ENCODE measurements at places on chromosomes 3 and 15. TPM values are rescaled to one million over a fixed set of nuclear protein-coding genes. Genes with fewer than 3 reads are reported as not detected.

- H3K4me1 ChIP-seq, result peaks cover 4% of the 10 kb centered on the region
- DNase-seq, result no peak
- H3K36me3 ChIP-seq, result peaks cover 9% of the 10 kb centered on the region
- H3K27me3 ChIP-seq, result no peaks in the 10 kb centered on the region
- no peak overlapping the region for H3K4me3 ChIP-seq
Observed at GRCh38 chr15:39588531-39589192, 7.8 kb downstream of the THBS1 start.

DNA sequence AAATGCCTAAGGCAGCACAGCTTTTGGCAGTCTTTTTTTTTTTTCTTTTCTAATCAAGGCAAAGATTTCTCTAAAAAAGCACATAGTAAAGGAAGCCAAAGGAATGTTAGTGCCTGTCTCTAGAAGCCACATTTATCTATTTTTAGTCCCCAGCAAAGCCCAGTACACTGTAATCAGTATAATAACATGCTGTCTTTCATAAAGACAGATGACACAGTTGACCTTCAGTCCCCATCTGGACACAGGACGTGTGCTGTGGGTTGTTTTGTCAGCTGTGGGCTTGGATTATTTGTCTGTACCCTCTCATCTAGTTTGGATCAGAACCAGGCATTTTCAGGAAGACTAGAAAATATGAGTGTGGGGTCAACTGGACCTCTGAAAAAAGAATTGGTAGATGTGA, 110.4 kb upstream of the CTNNB1 start:
- no peaks in the 10 kb centered on the region for H3K36me3 ChIP-seq
- H3K27me3 ChIP-seq, result no peaks in the 10 kb centered on the region
- no peak overlapping the region for H3K27ac ChIP-seq
- H3K4me3 ChIP-seq, result no peak overlapping the region

DNA sequence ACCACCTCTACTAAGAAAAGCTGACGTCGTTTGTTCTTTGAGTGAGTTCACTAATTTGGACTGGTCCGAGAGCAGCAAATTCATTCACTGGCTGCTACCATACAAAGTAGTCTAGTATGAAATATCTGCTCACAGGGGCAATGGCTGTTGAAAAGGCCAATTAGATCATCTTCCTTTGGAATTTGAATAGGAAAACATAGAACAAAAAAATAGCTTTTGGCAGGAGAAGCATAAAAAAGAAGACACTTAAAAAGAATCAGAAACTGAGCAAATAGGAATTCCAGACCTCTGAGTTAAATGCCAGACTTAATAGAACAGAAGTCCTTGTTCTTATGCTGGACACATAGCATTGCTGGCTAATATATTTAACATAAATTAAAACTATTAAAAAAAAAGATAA, 159.3 kb downstream of the IL1RAP start:
- no peaks in the 10 kb centered on the region for H3K27me3 ChIP-seq
- H3K4me1 ChIP-seq, result no peaks in the 10 kb centered on the region
- no peak overlapping the region for H3K27ac ChIP-seq
- no peak for DNase-seq
- H3K36me3 ChIP-seq, result no peaks in the 10 kb centered on the region

DNA sequence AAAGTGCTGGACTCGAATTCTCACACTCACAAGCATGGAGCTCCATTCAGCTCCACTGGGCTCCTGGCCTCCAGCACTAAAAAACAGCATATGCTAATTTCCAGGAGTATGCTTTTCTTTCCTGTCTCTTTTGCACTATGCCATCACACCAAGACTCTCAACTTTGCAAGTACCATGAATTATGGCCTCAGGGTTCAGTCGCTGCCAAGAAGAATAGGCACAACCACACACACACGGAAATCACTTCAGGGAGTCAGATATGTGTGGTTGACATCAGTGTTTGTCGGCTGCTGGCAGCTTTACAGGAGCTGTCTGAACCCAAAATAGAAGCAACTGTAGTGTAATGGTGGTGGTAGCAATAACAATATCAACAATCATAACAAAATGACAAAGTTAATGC, 305.0 kb upstream of the SLCO3A1 start:
- peaks cover 3% of the 10 kb centered on the region for H3K4me1 ChIP-seq
- DNase-seq, result no peak
- H3K4me3 ChIP-seq, result no peak overlapping the region
- no peak overlapping the region for H3K27ac ChIP-seq

- no peaks in the 10 kb centered on the region for H3K36me3 ChIP-seq
- no peaks in the 10 kb centered on the region for H3K27me3 ChIP-seq
- DNase-seq, result no peak
- no peaks in the 10 kb centered on the region for H3K4me1 ChIP-seq
- no peak overlapping the region for H3K27ac ChIP-seq
Observed at GRCh38 chr15:83734487-83734886, 80.6 kb downstream of the ADAMTSL3 start.

- DNase-seq, result no peak
- H3K27ac ChIP-seq, result no peak overlapping the region
- no peaks in the 10 kb centered on the region for H3K27me3 ChIP-seq
- no peak overlapping the region for H3K4me3 ChIP-seq
Observed at GRCh38 chr3:10918011-10918410, 74.5 kb upstream of the SLC6A1 start.

- H3K4me1 ChIP-seq, result 0 out of 2 replicates have a peak, but pooled peaks cover 4% of the 10 kb centered on the region
- no peaks in the 10 kb centered on the region for H3K27me3 ChIP-seq
- no peak for DNase-seq
Observed at GRCh38 chr3:107025961-107026360, 351.3 kb upstream of the CCDC54 start.

DNA sequence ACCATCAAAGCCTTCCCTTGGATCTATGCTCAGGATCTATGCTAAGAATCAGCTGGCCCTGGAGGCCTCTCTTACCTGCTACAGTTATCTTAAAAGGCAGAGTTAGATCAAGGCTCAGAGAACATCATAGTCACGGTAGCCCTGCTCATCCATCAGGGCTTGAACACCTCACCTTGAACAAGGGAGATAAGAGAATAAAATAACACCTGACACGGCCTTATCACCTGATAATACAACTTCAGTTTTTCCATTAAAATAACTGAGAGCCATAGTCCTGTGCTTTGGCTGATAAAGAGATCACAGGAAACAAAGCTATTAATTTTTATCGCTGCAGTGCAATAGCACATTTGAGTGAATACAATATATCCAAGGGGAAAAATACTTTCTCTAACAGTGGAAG, 85.6 kb upstream of the LPP start:
- H3K4me3 ChIP-seq, result no peak overlapping the region
- DNase-seq, result no peak
- no peaks in the 10 kb centered on the region for H3K36me3 ChIP-seq
- H3K4me1 ChIP-seq, result peaks cover 27% of the 10 kb centered on the region
- no peaks in the 10 kb centered on the region for H3K27me3 ChIP-seq

GRCh38 chr3:188342991-188343732, 189.2 kb downstream of the LPP start:
- peaks cover 1% of the 10 kb centered on the region for H3K36me3 ChIP-seq
- H3K4me3 ChIP-seq, result no peak overlapping the region
- H3K27me3 ChIP-seq, result no peaks in the 10 kb centered on the region
- peaks cover 14% of the 10 kb centered on the region for H3K4me1 ChIP-seq
- H3K27ac ChIP-seq, result no peak overlapping the region

Gene SNURF
- 10.7 TPM for total RNA-seq

Gene NUDT16
- total RNA-seq, result 16.6 TPM

Gene CHRNB4
- 1.3 TPM for total RNA-seq

Gene XIRP1
- not detected for total RNA-seq

Gene TMCO5A
- not detected for total RNA-seq

Gene CHP1
- 129 TPM for total RNA-seq

Measured in Caco-2 (cell line).